RKO (cell line): ENCODE measurements at places on chromosomes 11 and 22.

DNA sequence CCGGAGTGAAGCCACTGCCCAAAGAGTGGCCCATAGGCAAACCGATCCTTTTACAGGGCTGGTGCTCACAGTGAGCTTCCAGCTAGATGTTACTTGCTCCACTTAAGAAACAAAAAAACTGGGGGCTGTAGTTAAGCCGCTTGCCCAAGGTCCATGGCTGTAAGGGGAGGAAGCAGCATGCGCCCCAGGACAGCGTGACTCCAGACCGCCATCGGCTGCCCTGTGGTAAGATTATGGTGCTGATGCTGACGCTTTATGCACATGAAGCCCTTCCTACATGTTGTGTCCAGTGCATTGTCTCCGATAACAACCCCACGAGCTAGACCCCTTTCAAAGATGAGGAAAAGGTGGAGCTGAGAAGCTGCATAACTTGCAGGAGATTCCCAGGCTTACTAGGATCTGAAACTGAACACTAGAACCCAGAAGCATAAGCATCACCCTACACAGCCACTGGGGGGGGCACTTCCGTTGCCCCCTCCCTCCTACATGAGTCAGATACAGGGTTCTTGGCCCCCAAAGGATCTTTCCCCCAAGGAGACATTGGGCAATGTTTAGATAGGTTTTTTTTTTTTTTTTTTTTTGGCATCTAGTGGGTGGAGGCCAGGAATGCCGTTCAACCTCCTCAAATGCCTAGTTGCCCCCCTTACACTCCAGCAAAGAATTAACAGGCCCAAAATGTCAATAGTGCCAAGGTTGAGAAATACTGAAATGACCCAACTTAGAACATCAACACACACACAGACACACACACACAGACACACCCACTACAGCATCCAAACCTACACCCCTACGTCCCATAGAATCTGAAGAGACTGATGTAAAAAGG lies 53.9 kb downstream of the MN1 start:
- DNase-seq = no peak

DNA sequence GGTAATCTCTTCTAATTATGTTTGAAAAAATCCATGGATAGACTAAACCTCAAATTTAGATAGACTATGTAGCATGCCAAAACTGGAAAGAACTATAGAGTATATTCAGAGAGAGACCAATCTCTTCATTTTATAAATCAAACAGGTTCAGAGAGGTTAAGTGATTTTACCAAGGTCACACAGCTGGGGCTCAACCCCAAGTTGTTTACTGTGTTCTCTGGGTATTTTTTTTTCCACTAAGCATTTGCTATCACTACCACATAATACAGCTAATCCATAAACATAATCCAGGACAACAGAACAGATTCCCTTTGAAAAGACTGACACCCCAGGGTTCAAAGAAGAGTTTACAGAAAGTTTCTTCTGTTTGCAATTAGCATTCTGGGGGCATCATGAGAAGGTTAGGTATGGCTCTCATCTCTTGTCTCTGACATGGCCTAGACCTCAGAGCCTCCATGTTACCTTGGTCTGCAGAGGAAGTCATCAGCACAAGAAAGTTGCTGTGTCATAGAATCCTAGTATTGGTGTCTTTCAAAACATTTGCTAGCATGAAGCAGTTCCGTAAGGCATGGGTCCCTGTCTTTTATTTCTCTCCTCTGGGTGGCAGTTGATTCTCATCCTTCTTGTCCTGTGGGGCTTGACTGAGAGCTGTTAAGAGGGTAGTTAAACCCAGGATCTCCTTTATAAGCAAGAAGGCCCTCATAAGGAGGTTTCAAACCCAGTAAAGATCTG lies 94.5 kb upstream of the HSD17B12 start:
- DNase-seq = no peak

- peak; percentile 76 for DNase-seq
Observed at GRCh38 chr11:4181782-4182721, 87.5 kb downstream of the RRM1 start.

- no peak for DNase-seq
Observed at GRCh38 chr11:94150704-94151685, 22.4 kb downstream of the PANX1 start.

GRCh38 chr11:67271205-67271540 lies 4.9 kb downstream of the GRK2 start:
- no peak for DNase-seq

- no peak for DNase-seq
Observed at GRCh38 chr11:61978703-61979661, 11.5 kb upstream of the FTH1 start.

- no peak for DNase-seq
Observed at GRCh38 chr11:34415538-34415937, 23.2 kb upstream of the CAT start.

- no peak for DNase-seq
Observed at GRCh38 chr11:117795638-117796455, 1.2 kb downstream of the DSCAML1 start.

DNA sequence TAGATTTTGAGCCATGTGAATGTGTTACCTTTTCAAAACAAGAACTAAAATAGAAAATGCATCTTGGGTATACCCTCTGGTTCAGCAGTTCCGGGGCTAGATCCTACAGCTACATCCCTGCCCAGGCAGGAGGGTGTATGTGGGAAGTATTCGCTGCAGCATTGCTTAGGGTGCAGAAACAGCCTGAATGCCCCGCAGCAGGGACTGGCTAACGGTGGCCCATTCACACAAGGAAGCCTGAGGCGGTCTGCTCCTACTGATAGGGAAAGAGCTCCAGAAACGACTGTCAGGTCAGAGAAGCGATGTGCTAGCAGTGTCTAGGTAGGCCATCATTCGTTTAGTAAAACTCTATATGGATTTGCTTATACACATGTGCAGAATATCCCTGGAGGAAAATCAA lies 9.9 kb upstream of the RASL10A start:
- DNase-seq = no peak

DNA sequence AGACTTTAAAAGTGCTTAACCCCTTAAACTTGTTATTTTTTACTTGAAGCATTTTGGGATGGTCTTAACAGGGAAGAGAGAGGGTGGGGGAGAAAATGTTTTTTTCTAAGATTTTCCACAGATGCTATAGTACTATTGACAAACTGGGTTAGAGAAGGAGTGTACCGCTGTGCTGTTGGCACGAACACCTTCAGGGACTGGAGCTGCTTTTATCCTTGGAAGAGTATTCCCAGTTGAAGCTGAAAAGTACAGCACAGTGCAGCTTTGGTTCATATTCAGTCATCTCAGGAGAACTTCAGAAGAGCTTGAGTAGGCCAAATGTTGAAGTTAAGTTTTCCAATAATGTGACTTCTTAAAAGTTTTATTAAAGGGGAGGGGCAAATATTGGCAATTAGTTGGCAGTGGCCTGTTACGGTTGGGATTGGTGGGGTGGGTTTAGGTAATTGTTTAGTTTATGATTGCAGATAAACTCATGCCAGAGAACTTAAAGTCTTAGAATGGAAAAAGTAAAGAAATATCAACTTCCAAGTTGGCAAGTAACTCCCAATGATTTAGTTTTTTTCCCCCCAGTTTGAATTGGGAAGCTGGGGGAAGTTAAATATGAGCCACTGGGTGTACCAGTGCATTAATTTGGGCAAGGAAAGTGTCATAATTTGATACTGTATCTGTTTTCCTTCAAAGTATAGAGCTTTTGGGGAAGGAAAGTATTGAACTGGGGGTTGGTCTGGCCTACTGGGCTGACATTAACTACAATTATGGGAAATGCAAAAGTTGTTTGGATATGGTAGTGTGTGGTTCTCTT lies 2.8 kb downstream of the MALAT1 start:
- peak; percentile 62 for DNase-seq

DNA sequence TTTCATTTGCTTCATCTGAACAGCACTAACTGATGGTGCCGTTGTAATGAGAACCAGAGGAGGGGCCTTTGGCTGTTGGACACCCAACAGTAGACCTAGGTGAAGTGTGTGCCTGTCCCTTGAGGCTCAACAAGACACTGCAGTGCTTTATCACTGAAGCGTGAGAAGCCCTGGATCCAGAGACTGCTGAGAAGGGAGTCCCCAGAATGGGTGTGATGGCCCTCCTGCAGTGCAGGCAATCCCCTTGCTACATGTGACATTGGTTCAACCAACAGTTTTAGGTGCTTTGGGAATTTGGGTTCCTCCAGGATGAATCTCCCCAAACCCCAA lies 125.6 kb downstream of the BRD1 start:
- DNase-seq = no peak

DNA sequence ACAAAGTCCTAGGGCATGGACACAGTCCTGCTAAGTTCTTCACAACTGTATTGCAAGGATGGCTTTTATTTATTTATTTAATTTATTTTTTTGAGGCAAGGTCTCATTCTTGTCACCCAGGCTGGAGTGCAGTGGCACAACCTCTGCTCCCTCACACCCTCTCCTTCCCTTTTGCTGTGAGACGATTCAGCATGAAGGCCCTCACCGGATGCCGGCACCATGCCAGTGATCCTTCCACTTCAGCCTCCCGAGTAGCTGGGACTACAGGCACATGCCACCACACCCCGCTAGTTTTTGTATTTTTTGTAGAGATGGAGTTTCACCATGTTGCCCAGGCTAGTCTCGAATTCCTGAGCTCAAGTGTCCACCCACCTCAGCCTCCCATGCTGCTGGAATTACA lies 17.8 kb downstream of the EED start:
- DNase-seq = no peak

DNA sequence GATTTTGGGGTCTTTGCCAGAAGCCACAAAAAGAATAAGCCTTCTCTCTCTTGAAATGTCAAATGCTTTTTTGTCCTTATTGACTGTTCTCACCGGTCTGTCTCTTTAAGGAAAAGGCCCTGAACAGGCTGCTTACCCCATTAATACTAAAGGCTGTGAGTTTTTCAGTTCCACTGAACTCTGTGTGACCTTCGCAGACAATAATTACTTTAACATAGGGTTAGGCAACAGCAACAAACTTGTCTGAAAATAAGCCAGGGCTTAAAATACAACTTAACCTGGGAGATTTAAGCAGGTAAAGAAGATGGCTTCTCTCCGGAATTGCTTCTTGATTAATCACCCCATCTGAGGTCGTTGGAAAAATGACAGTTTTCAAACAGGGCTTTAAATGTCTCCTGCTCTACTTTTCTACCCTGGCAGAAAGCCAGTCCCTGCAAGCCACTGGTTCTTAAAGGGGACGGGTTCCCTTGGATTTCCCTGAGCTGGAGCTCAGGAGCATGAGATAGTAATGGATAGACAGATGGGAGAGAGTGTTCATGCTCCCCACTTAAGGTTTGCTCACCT lies 69.4 kb downstream of the ARL14EP start:
- DNase-seq = no peak

GRCh38 chr22:46595545-46595944 lies 24.6 kb upstream of the GRAMD4 start:
- DNase-seq = no peak

- DNase-seq = no peak
Observed at GRCh38 chr11:55966391-55966790, 3.4 kb downstream of the OR10AG1 start.

DNA sequence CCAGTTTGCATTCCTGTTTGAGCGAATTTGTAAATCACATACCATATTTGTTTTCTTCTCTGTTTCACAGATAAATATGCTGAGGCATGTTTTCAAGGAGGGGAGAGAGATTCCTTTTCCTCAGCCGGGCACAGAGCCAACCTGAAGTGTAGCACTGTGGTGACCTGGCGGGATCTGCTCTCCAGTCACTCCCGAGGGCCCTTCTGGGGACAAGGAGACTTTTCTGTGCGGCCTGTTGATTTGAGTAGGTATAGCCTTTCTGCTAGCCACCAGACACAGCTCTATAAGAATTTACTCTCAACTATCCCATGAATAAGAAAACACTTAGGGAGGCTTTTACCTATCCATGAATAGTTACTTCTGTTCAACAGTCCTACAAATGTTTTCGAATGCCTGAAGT lies 63.5 kb upstream of the FDX1 start:
- no peak for DNase-seq

DNA sequence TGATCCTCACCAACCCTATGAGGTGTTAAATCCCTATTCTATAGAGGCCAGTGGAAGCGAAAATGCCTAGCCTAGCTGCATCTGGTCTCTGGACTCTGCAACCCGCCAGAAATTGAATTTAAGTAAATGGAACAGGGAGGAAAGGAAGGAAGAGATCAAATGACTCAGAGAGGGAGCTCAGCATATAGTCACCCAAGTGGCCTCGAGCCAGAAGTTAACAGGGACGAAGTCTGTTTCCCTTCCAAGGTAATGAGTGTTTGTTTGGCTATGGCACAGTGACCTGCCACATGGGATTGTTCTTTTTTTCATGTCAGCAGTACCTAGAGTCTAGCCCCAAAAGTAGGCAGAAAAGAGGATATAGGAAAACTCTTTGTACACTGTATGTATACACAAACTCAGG lies 66.3 kb downstream of the PAK1 start:
- DNase-seq = peak; percentile 95

DNA sequence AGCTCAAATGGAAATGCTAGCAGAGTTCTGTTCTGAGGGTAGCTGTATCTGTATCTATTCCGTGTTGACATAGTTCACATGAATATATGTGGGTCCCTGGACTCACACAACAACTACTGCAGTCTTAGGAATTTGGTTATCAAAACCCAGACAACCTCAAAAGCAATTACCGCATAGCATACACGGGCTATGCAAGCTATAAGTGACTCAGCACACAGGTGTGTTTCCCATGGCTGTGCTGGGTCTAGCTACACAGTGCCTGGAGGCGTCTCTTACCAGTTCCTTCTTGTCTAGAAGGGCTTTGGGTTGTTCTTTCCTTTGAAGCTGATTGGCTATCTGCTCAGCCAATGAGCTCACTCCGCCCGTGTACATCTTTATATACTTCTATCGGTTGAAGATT lies 98.2 kb upstream of the BID start:
- no peak for DNase-seq

GRCh38 chr11:88531831-88532230 lies 194.3 kb upstream of the CTSC start:
- DNase-seq = no peak

- no peak for DNase-seq
Observed at GRCh38 chr11:76263657-76264056, 57.4 kb upstream of the WNT11 start.

GRCh38 chr11:3944198-3944597 lies 88.7 kb downstream of the STIM1 start:
- DNase-seq = no peak

GRCh38 chr22:45640291-45640940 lies 31.2 kb upstream of the ATXN10 start:
- DNase-seq = no peak

DNA sequence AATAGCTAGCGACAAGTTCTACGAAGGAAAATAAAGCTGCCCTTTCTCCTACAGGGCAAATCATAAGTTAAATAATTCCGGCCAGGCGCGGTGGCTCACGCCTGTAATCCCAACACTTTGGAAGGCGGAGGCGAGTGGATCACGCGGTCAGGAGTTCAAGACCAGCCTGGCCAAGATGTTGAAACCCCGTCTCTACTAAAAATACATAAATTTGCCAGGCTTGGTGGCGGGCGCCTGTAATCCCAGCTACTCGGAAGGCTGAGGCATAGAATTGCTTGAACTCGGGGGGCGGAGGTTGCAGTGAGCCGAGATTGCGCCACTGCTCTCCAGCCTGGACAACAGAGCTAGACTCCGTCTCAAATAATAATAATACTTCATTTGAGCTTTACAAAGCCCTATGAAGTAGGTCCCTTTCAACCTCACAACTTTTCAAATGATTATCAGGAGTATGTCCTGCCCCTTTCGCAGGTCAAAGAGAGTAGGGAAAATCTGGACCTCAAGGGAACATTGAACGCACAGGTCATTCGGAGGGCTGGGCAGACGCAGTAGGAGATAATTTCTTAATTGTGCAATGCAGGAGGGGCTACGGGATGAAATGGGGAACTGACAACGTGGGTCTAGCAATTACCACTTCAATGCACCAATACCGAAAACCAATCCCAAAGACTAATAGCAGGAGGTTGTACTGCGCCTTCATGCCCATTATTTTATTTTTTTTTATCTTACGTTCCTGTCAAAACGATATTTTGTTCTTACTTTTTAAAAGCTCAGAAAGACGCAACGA lies 590 bp downstream of the COMMD9 start:
- no peak for DNase-seq
